ENCODE measurements at places on chromosomes 12 and 14.

DNA sequence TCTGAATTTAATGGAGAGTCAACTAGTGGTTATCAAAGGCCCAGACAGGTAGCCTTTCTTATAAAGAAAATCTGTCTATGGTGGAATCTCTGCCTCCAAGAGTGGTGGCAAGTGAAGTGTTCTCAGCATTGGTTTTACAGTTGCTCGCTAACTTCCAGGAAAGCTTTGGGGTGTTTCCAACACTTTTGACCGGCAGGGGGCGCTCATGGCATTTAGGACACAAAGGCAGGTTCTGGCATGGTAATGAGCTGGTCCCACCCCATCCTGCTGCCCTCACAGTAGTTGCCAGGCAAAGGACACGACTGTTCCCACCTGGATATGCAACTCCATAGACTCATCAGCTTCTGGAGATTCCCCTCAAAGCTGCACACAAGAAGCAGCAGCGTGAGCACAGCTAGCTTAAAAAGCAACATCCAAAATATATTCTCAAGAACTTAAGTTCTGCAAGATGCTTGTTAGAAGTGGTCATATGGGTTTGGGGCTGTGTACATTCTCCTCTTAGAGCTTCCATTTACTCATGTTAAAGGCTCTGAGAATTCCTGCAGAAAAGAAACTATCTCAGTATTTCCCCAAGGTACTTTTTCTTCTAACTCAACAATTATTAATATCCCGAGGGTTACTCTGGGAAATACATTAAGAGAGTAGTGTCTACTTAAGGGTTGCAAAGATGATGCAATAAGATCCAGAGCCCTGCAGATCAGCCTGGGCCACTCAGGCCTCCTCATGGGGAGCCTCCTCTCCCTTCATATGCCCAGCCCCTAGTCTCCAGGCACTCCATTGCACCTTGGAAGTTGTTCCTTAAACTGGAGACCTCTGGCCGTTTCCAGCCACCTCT, 14.8 kb downstream of the PROX2 start:
- peak; percentile 70 for DNase-seq

DNA sequence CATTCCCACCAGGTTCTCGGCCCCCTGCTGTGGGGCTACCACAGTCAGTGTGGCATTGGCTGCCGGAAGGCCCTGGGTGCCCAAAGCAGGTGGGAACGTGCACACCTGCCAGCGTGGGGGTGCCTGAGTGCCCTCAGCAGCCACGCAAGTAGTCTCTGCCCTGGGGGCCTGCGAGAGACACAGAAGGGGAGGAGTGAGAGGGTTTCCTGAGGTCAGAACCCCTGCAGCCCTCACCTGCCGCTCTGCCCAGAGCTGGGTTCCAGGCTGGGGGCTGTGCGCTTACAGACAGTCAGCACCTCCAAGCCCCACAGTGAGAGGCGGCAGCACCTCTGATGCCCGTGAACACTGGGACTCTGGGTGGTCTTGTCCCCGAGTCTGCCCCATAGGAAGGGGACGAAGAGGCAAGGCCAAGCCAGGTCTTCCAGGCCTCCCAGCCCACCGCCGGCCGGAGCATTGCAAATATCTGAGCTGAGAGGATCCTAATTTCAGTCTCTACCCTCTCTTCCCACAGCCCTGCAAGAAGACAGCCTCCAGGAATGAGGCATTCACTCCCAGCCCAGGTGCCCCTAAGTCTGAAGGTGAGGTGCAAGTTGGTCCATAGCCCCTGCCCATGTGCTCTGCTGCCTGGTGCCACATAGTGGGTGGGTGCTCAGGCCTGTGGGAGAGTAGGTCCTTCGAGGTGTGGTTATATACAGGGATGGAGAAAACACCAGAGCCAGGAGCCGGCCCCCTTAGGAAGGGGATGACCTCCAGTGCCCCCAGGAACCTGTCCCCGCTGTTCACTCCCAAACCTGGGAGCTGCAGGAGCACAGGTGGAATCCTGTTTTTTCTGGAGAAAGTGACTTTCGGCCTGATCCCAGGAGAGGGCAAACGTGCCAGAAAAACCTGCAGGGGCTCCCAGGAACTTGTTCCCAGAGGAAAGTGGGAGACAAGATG, 291.1 kb upstream of the RTL1 start:
- DNase-seq, result no peak

- DNase-seq, result no peak
These were observed 519.9 kb downstream of the C12orf50 start for GRCh38 chr12:87509237-87509820.

GRCh38 chr12:22874151-22874550, 249.2 kb downstream of the ETNK1 start:
- DNase-seq, result no peak

- peak; percentile 31 for DNase-seq
These were observed 80.7 kb downstream of the KDM2B start for GRCh38 chr12:121499929-121500793.

DNA sequence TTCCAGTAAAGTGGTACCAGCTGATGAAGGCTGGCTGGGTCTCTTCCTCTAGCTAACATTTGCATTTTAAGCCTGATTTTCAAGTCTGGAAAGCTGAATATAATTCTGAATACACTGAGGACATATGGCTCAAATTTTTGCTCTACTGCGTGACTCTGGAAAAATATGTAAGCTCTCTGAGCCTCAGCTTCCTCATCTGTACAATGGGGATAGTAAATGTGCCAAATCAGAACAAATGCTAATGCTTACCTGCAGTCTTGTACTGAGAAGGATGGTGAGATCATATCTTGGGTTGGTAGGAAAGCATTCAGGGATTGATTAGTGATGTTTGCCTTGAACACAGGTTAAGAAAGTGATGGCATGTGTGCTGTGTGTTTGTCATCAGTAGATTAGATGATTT, 14.6 kb downstream of the HNF1A start:
- DNase-seq, result no peak

- DNase-seq, result no peak
These were observed 277.5 kb upstream of the TBX3 start for GRCh38 chr12:114961491-114961890.

Measured in GDM1 (cell line).